Bronchial epithelial cell (primary cell): ENCODE measurements at places on chromosomes 16 and 17. TPM values are rescaled to one million over a fixed set of nuclear protein-coding genes. Genes with fewer than 3 reads are reported as not detected.
A peak's percentile ranks its signal among the peaks of the same experiment; 100 is the strongest.

DNA sequence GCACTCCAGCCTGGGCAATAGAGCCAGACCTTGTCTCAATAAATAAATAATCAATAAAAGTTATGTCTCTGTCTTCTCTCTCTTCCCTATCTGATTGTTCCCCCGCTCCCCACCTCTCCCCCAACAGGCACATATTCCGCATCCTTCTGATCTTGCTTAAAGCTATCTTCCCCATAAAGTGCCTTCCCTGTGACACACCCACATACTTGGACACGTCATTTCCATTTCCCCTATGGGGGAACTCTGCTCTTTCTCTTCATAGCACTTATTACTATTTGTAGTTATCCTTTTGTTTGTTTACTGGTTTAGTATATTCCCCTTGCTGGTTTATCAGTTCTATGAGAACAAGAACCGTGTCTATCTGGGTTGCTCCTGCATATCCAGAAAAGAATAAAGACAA is 14.9 kb downstream of the MYO1D start:
- no peak for DNase-seq

- no peak for DNase-seq
Measured at GRCh38 chr17:152860-153420, 15.6 kb downstream of the SCGB1C2 start.

GRCh38 chr16:85894266-85894665 is 4.7 kb upstream of the IRF8 start:
- DNase-seq, result peak; percentile 3

DNA sequence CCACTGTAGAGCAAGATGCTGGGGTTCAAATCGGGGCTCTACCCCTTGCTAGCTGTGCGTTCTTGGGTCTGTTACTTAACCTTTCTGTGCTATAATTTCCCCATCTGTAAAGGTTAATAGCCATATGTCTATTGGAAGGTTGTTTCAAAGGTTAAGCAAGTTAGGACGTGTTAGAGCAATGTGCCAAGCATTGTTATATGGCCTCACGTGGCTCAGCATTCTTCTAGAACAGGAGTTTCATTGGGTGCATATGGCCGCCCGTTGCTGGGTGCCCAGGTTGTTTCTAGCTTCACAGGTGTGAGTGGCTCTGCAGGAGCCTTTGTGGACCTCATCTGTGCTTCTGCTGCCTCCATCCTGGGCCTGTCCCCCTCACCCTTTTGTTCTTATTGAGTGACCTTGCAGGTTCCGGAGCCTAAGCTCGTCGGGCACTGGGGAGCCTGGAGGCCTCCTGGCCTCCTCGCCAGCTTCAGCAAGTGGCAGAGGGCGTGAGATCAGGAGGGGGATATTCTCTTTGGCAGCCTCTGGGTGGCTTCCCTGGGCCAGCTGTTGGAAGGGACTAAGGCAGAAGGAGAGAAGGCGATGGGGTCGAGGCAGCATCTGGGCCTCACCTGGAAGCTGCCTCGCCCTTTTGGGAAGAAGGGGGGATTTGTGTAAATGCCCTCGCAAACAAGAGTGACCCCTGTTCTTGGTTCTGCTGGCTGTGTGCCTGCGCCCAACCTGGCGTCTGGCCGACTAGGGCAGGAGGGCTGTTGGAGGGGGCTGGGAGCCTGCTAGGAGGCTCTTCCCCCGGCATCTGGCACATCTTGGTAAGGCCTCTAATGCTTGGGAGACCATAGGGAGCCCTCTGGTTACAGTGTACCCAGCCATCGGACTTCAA is 80.2 kb upstream of the CIBAR2 start:
- peak; percentile 48 for DNase-seq

- no peak for DNase-seq
Measured at GRCh38 chr17:61395983-61396585, 3.6 kb upstream of the TBX2 start.

- DNase-seq, result no peak
Measured at GRCh38 chr17:67700037-67700724, 17.6 kb upstream of the NOL11 start.

GRCh38 chr16:66116163-66117002 is 250.1 kb upstream of the CDH5 start:
- DNase-seq, result peak; percentile 42

GRCh38 chr16:13999895-14000425 is 71.2 kb upstream of the MRTFB start:
- no peak for DNase-seq

DNA sequence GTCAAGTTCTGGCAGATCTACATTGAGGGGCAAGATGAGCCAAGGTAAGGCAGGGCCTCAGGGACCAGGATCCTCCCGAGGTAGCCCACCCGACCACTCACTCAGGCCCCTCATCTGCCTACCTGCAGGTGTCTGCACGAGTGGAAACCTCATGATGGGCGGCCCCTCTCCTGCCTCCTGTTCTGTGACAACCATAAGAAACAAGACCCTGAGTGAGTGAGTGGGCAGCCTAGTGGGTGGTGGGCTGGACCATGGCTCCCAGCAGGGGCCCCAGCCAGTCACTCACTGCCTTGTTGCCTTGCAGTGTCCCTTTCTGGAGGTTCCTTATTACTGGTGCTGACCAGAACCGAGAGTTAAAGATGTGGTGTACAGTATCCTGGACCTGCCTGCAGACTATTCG is 5.4 kb downstream of the EDC4 start:
- DNase-seq, result no peak

DNA sequence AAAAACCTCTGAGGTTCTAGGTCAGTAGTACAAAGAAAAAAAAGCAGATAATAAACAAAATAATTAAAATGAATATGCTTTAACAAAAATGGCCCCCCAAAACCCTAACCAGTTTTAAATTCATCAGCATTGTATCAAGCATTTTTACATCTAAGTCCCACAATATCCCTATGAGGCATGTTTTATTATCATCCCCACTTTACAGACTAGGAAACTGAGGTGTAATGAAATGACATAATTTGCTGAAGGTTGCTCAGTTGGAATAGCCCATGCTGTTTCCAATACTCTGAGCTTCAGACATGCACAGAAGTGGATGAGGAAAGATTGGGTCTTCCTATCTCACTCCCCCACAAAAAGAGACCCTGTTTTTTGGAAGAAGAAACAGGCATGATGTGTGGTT is 88.3 kb downstream of the SNX11 start:
- no peak for DNase-seq

DNA sequence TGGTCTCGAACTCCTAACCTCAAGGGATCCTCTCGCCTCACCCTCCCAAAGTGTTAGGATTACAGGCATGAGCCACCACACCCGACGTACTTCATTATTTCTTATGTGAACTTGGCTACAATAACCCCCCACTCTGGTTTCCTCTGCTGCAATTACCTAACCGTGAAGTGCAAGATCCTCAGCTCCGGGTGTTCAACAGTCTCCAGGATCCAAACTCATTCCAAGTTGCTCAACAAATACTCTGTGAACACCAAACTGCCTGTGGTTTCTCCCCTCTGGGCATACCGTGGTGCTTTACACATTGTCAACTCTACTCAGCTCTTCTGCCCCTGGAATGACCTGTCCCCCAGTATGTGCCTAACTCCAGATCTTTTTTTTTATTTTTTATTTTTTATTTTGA is 6.8 kb upstream of the SULT1A1 start:
- no peak for DNase-seq

GRCh38 chr17:80279895-80280294 is 19.2 kb downstream of the RNF213 start:
- peak; percentile 26 for DNase-seq

- DNase-seq, result no peak
Measured at GRCh38 chr17:20092261-20092867, 83.2 kb downstream of the SPECC1 start.

DNA sequence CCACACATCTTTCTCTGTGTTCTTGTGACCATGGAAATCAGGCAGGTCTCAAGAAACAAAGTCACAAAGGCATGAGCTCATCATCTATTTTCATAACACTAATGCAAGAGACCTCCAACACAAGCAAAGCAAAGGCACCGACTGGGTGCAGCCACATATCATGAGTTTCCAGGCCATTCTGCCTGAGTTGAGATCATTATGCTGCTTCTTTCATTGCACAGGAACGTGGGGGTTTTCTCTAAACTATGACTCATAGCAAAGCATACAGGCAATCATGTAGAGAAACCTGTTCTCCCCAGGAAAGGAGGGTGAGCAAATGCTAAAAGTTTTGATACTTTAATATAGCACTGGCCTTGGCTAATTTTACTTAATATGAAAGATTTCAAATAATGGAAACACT is 60.7 kb downstream of the GRIN2A start:
- peak; percentile 42 for DNase-seq

DNA sequence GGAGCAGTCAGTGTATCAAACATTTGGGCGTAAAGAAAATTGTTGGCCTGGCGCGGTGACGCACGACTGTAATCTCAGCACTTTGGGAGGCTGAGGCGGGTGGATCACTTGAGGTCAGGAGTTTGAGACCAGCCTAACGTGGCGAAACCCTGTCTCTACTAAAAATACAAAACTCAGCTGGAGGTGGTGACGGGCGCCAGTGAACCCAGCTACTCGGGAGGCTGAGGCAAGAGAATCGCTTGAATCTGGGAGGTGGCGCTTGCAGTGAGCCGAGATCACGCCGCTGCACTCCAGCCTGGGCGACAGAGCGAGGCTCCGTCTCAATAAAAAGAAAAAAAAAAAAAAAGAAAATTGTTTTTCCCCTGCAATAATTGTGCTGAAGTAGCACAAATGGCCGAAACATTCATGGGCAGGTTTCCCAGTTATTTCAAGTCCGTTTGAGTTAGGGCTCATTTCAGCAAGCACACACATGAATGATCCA is 1.4 kb downstream of the GCSH start:
- no peak for DNase-seq

GRCh38 chr16:79264237-79265109 is 336.1 kb downstream of the MAF start:
- DNase-seq, result no peak

- peak; percentile 29 for DNase-seq
Measured at GRCh38 chr17:71085238-71086033, 916.1 kb downstream of the KCNJ2 start.

GRCh38 chr16:1334739-1335138 is 1.3 kb downstream of the BAIAP3 start:
- no peak for DNase-seq

Gene OTOA
- not detected in 2 replicates for total RNA-seq

Gene CFAP52
- total RNA-seq, result not detected in 2 replicates

Gene CCL23
- not detected in 2 replicates for total RNA-seq

Gene MARF1
- total RNA-seq, result 12.9 and 17.4 TPM in 2 replicates

Gene PITPNM3
- 25.0 and 42.9 TPM in 2 replicates for total RNA-seq

Gene BAIAP3
- 0.26 and 0.51 TPM in 2 replicates for total RNA-seq

Gene ARL5C
- total RNA-seq, result not detected in 2 replicates

Gene HCRT
- total RNA-seq, result not detected in 2 replicates

Gene KDM6B
- 2.9 and 6.0 TPM in 2 replicates for total RNA-seq
